Eye (tissue), 1 donor: ENCODE measurements at places on chromosomes 6 and 20.
A peak's percentile ranks its signal among the peaks of the same experiment; 100 is the strongest.

GRCh38 chr6:135950669-135951068, 99.2 kb downstream of the PDE7B start:
- no peak for DNase-seq

GRCh38 chr6:170188571-170189001, 102.3 kb downstream of the DLL1 start:
- DNase-seq, result no peak

- DNase-seq, result no peak
Observed at GRCh38 chr6:134621858-134622257, 303.9 kb upstream of the SGK1 start.

- DNase-seq, result no peak
Observed at GRCh38 chr20:53346335-53346648, 247.3 kb downstream of the ZNF217 start.

DNA sequence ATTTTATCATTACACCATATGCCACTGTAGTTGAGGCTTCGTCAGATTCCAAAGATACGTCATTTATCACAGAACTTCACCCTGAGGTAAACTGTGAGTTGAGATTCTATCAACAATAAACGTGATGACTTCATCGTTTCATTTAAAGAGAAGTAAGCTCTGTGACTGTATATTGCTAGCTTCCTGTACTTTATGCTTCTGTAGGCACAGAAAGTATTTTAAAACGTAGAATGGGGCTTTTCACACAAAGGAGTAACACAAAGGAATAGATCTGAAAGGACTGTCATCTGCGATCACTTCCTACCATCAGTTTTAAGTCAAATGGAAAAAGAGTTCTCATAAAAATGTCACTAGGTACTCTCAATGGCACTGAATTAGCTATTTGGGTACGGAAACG, 234.4 kb upstream of the MCHR2 start:
- no peak for DNase-seq

- DNase-seq, result no peak
Observed at GRCh38 chr6:6925391-6926164, 182.2 kb upstream of the RREB1 start.

- DNase-seq, result no peak
Observed at GRCh38 chr20:37389241-37389747, 43.4 kb downstream of the SRC start.

DNA sequence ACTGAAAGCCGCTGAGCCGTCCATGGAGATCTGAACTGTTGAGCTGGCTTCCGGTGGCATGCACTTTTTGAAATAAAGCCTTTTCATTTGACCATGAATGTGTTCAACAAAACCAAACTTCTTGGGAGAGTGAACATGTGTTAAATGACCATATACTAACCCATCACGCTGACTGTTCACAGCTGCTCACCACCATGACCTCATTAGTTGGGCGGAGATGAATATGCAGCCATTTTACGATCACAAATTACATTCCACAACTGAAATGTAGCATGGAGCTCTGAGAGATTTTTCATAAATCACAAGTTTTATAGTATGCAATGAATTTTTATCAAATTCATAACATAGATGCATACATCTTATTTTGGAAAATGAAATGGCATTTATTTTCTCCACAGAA, 4.2 kb downstream of the RAMACL start:
- DNase-seq, result no peak

DNA sequence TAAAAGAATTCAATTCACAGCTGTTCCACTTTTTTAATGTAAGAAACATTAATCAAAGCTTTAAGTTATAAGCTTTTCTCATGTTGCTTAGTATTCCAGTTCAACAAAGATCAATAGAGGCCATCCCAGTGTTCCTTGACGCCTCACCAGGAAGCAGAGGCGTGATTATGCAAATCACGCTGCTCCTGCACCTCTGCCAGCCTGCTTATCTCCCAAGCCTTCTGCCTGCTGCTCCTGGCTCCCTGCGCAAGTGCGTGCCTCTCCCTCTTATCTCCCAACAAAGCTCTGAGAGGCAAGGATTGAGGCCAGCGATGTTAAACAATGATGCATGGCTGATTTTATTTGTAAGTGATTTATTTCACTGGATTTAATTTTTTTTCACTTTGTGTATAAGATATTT, 42.8 kb downstream of the INSM1 start:
- peak; percentile 78 for DNase-seq

DNA sequence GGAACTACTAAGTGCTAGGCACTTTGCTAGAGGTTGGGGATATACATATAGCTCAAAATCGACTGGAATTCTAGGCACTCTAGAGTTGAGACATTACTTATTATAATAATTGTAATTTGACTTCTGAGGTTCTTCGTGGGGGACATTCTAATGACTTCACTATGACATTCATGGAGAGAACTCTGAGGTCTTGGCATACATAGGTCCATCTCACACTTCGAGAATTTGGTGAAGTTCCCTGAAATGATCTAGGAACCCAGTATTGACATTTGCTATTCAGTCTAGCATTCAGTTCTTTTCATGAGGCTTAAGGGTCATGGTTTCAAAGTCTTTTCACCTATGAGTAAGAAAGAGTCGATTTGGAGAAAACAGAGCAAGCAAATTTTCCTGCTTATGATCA, 446.6 kb upstream of the JAG1 start:
- no peak for DNase-seq

DNA sequence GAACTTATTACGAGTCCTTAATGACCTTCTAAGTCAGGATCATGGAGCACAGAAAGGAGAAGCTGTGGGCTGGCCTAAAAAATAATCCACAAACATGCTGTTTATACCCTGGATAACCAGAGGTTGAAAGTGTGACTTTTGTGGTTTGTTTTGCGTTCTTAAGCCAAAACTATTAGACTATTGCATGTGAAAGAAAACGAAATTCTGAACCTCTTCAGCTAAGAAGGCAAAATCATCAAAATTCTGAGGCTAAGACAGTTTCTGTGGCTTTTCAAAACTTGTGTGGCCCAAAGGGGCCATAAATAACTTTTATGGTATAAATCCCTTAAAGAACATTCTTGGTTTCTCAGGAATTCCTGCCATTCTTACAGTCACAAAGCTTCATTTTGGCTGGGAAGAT, 251.0 kb downstream of the UST start:
- no peak for DNase-seq

DNA sequence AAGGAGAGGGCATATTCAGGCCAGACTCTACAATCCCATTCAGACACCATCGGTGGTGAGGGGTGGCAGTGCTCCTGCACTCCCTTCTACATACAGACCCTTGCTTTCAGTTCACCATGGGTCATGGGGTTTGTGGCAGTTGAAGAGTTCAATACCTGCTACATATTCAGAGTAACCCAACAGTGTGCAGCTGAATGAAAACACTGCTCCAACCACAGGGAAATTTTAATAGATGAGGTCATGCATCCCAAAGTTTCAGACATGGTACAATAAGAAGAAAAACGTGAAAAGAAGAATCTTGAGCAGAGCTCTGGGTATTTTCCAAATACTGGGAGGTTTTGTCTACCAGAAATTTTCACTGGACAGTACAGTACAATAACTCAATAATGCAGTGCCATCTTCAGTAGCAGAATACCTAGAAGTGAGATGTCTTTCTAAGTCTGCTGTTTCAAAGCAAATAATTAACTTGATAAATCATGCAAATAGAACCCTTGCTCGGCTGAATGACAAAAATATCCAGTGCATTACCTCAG, 162.1 kb downstream of the PTPRK start:
- DNase-seq, result no peak

DNA sequence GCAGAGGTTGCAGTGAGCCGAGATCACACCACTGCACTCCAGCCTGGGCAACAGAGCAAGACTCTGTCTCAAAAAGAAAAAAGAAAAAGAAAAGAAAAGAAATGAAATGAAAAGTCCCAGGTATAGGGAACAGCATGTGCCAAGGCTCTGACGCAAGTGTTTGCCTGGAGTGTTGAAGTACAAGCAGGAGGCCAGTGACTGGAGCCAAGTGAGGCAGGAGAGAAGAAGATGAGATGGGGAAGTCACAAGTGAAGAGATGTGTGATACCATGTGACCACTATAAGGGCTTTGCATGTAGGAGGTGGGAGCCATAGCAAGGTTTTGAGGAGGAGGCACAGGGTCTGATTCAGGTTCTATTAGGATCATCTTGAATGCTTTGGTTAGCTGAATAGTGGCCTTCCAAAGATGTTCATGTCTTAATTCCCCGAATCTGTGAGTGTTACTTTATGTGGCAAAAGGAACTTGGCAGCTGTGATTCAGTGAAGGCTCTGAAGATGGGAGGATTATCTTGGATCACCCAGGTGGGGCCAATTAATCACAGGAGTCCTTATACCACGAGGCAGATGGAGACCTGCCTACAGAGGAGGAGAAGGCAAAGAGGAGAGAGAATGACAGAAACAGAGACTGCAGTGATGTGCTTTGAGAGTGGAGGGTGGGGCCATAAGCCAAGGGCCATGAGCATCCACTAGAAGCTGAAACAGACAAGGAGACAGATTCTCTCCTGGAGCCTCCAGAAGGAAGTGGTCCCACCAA, 91.1 kb upstream of the PTPN1 start:
- DNase-seq, result no peak

DNA sequence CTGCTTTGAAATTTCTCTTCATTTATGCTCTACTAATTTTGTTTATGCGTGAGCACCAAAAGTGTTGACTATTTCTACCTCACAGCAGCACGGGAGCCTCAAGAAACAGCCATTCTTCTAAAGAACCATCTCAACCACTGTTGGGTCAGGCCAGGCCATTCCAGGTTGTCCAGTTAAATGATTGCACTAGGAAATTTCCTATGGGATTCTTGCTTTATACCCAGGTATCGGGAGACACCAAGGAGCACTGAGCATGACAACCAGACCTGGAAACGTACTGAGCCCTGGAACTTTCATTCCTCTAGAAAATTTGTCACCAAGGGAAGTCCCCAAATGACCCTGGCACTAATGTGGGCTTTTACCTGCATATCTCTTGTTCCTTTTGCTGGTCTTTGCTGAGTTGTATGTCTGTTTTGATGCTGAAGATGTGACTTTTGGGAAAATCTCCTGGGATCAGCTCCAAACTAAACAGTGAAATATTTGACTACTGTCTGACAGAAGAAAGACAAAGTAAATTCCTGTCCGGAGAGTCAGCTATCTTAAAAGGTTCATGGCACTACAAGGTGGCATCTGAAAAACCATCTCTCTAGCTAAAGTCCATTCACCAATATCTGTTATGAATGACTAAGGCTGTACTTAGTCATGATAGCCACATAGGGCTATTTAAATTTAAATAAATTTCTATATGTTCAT, 70.5 kb downstream of the SNAP25 start:
- DNase-seq, result no peak

- DNase-seq, result no peak
Observed at GRCh38 chr6:31530659-31531058, 1.9 kb downstream of the MCCD1 start.

GRCh38 chr20:38241201-38241600, 19.3 kb downstream of the KIAA1755 start:
- no peak for DNase-seq

- no peak for DNase-seq
Observed at GRCh38 chr6:35152067-35152707, 11.0 kb upstream of the TCP11 start.

DNA sequence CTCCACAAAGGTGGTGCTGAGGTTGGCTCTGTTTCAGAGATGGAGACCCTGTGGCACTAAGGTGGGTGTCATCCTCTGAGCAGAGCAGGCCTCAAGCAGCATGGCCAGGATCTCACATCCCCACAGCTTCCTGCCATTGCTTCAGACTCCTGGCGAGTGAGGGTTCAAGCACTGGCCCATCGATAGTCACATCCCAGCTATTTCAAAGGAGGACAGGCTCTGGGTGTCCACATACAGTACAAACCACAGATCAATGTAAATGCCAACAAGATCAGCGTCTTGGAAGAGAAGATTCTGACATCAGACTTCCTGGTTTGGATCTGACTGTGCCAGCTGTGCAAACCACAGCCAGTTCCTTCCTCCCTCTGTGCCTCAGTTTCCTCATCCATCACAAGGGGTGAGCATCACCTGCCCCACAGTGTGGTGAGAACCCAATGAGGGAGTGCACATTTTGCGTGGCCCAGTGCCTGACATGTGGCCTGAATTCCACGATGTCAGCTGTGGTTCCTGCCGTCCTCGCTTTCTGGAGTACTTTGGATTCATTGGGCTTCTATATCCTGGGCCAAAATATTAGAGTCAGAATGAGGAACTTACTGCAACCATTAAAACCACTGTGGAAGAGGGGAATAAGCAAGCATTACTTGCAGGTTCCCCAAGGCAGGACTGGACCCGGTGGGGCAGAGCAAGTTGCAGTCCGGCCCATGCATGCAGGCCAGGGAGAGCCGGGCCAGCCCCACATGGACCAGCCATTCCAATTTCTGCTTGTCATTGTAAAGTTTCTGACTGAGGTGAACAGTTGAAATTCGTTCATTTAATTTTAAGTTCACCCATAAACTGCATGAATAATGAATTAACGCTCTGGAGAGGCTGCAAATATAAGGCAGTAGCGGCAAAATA, 236.0 kb downstream of the TTLL2 start:
- DNase-seq, result no peak

- DNase-seq, result no peak
Observed at GRCh38 chr6:93210908-93211307, 208.5 kb downstream of the EPHA7 start.

DNA sequence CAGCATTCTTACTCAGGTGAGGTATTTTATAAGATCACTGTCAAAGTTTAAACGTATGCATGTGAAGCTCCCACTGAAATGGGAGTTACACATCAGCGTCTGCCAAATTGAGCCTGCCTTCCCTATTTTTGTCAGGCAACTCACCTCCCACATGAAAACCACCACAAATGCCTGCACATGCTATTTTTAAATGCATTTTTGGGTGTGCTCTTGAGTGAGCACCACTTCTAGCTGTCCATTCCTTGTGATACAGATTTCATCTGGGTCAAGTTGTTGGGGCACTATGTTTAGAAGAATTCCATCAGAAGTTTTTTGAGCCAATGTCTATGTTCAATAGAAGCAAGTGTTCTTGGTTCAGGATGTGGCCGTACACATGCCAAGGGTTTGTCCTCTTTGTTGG, 71.7 kb upstream of the RIPPLY2 start:
- no peak for DNase-seq

GRCh38 chr6:63114610-63115211, 96.6 kb upstream of the FKBP1C start:
- DNase-seq, result no peak

DNA sequence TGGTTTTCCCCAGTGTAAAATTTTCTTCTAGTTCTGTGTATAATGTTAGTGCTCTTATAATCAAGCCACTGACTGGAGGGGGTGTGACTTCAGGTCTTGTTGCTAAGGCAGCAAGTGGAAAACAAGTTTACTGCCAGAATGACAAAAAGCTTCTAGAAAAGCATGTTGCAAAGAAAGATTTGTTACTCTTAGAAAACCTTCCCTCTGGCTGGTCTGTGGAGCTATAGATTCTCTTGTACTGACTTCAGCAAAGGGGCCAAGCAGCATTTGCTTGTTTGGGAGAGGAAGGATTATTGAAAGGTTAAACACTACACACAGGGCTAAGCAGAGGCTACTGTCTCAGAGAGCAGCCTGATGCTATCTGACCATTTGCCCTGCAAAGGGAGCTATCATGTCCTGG, 288.8 kb downstream of the BTBD9 start:
- DNase-seq, result no peak

- DNase-seq, result no peak
Observed at GRCh38 chr6:163344411-163344810, 70.1 kb upstream of the QKI start.

- DNase-seq, result no peak
Observed at GRCh38 chr20:43945391-43946205, 30.9 kb downstream of the TOX2 start.

GRCh38 chr6:69631552-69632346, 165.1 kb downstream of the LMBRD1 start:
- DNase-seq, result peak; percentile 20
